ENCODE measurements at places on chromosomes 1 and 21. TPM values are rescaled to one million over a fixed set of nuclear protein-coding genes. Genes with fewer than 3 reads are reported as not detected.

- no peak overlapping the region for H3K4me3 ChIP-seq
- H3K27ac ChIP-seq = no peak overlapping the region
- H3K4me1 ChIP-seq = peaks cover 11% of the 10 kb centered on the region
These were observed 183.6 kb downstream of the DYRK1A start for GRCh38 chr21:37550157-37550556.

DNA sequence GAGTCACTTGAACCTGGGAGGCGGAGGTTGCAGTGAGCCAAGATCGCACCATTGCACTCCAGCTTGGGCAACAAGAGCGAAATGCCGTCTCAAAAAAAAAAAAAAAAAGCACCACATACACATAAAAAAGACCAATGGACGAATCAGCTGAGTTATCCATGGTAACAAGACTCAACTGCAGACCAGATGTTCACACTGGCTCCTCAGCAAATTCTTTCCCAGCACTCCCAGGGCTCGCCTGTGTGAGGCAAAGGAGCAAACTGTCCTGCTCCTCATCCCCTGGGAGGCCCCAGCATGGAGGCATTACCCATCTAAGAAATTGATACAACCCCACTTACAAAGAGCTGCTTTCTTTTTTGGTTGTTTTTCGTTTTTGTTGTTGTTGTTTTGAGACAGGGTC lies 3.1 kb downstream of the TMEM234 start:
- H3K4me3 ChIP-seq = no peak overlapping the region
- no peak for DNase-seq
- H3K27ac ChIP-seq = no peak overlapping the region
- H3K4me1 ChIP-seq = peaks cover 48% of the 10 kb centered on the region

DNA sequence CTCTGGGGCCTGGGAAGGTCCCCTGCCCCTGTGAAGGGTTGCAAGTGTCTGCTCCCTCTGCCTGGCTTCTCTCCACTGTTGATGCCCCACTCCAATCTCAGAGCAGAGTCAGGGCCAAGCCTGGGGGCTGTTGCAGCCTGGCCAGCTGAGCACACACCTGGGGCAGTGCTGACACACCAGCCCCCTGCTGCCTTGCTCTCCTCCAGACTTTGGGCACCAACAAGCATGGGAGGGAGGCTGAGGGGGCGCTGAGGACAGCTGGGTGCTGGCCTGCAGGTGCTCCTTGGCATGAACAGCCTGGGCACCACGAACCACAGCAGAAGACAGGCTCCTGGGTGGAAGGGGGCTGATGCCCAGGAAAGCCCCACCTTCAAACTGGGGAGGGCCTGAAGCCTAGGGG lies 9.6 kb upstream of the MTR start:
- no peaks in the 10 kb centered on the region for H3K36me3 ChIP-seq
- no peaks in the 10 kb centered on the region for H3K27me3 ChIP-seq
- no peak for DNase-seq
- H3K4me1 ChIP-seq = no peaks in the 10 kb centered on the region
- no peak overlapping the region for H3K27ac ChIP-seq

- no peaks in the 10 kb centered on the region for H3K27me3 ChIP-seq
- H3K36me3 ChIP-seq = no peaks in the 10 kb centered on the region
- no peak overlapping the region for H3K4me3 ChIP-seq
- no peak overlapping the region for H3K27ac ChIP-seq
- DNase-seq = no peak
These were observed 19.2 kb downstream of the CLDN19 start for GRCh38 chr1:42720868-42721267.

DNA sequence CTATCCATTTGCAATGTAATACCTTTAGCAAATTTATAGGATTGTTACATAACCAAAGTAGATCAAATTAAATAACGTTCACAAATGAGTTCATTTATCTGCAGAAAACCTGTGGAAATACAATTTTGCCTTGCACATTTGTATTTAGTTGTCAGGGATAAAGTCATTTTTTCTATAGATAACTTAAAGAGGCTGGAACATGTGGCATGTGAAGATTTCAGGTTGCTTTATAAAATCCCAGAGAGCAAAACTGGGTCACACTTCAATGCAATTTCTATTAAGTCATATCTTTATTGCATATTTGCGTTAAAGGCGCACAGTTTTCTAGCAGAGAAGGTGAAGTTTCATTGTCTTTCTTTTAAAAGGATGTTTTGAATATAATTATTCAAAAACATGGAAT lies 342.4 kb downstream of the USP25 start:
- peaks cover 7% of the 10 kb centered on the region for H3K4me1 ChIP-seq
- no peak overlapping the region for H3K4me3 ChIP-seq
- no peaks in the 10 kb centered on the region for H3K36me3 ChIP-seq
- peaks cover 21% of the 10 kb centered on the region for H3K27me3 ChIP-seq
- no peak overlapping the region for H3K27ac ChIP-seq

GRCh38 chr1:206032380-206033140 lies 8.9 kb upstream of the CTSE start:
- H3K4me3 ChIP-seq = no peak overlapping the region
- H3K27me3 ChIP-seq = peaks cover 59% of the 10 kb centered on the region
- H3K4me1 ChIP-seq = no peaks in the 10 kb centered on the region

- H3K4me1 ChIP-seq = no peaks in the 10 kb centered on the region
- no peak for DNase-seq
- no peak overlapping the region for H3K27ac ChIP-seq
- H3K36me3 ChIP-seq = no peaks in the 10 kb centered on the region
- H3K4me3 ChIP-seq = no peak overlapping the region
These were observed 2013.7 kb downstream of the MRPL39 start for GRCh38 chr21:23593582-23593981.

GRCh38 chr1:89753761-89754160 lies 67.1 kb upstream of the LRRC8D start:
- no peak overlapping the region for H3K27ac ChIP-seq
- H3K4me3 ChIP-seq = no peak overlapping the region
- H3K36me3 ChIP-seq = no peaks in the 10 kb centered on the region
- H3K27me3 ChIP-seq = no peaks in the 10 kb centered on the region
- DNase-seq = no peak

DNA sequence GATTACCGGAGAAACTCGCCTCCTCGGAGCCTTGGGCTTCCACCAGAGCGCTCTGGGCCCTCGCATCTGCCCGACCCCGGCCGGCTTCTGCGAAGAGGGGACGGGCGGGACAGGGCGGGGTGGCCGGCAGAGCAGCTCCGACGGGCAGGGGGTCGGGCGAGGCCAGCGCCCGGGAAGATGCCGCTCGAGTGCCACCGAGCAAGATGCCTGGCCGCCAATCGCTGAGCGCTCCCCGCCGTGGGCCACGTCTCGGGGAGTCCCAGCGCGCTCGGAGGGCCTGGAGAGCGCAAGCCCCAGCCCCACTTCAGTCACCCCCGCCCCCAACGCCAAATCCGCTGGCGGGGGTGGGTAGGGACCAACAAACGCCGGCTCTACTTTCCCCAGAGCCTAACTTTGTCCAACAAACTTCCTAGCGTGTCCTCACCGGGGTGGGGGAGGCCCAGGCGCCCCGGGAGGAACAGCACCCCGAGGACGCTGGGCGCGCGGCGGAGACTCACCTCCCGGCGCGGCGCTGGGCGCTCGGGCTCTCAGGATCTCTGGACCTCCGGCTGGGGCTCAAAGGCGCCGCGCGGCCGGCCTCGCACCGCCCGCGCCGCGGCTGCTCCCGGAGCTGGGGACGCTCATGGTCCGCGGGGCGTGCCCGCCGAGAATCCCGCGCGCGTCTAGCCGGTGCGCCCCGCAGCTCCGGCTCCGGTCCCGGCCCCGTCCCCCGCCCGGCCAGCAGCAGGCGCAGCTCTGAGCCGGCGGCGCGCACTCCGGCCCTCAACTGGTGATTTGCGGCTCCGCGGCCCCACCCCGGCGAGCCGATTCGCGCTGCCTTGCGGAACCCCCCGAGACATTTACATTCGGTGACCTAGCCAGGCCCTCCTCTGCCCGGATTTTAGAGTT lies at the start of gene BCAR3:
TSS of gene BCAR3 (minus strand) at position 737 of the 888 bp plus-strand sequence. CDS start 6,907 bp downstream, outside the sequence.
- no peaks in the 10 kb centered on the region for H3K27me3 ChIP-seq
- peak within 1 kb of the TSS; percentile 95 for H3K4me3 ChIP-seq
- DNase-seq = peak; percentile 80
- peak within 1 kb of the TSS; percentile 99 for H3K27ac ChIP-seq
- peaks cover 45% of the 10 kb centered on the region for H3K36me3 ChIP-seq

- no peak overlapping the region for H3K4me3 ChIP-seq
- no peaks in the 10 kb centered on the region for H3K27me3 ChIP-seq
- H3K36me3 ChIP-seq = peaks cover 13% of the 10 kb centered on the region
- DNase-seq = peak; percentile 17
- peaks cover 7% of the 10 kb centered on the region for H3K4me1 ChIP-seq
These were observed 23.1 kb downstream of the SLC35A3 start for GRCh38 chr1:99992760-99993467.

DNA sequence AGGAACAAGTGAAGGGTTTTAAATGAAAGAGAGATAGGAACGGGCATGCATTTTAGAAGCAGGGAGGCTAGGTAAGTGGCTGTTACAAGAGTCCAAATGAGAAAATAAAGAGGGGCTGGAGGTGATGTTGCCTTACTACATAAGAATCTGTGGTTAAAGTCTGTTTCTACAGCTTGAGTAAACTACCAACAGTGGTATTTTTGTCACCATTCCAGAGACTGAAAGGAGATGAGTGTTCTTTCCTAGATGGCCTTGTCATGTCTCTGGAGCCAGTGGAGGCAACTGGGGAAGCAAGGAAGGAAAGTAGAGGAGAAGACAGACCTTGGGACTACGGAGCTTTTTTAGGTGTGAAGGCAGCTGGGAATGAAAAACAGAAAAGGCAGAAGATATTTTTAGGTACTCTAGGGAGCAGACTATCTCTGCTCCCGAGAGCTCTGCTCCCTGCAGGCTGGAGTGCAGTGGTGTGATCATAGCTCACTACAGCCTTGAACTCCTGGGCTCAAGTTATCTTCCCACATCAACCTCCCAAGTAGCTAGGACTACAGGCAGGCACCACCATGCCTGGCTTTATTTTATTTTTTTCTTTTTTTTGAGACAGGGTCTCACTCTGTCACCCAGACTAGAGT lies 12.2 kb downstream of the HDAC1 start:
- H3K27ac ChIP-seq = no peak overlapping the region
- peaks cover 40% of the 10 kb centered on the region for H3K36me3 ChIP-seq
- no peak overlapping the region for H3K4me3 ChIP-seq

GRCh38 chr1:150477733-150478132 lies 9.5 kb upstream of the TARS2 start:
- H3K4me1 ChIP-seq = peaks cover 10% of the 10 kb centered on the region
- H3K27ac ChIP-seq = no peak overlapping the region
- H3K27me3 ChIP-seq = no peaks in the 10 kb centered on the region

GRCh38 chr1:41742219-41742618 lies 176.5 kb downstream of the HIVEP3 start:
- H3K36me3 ChIP-seq = no peaks in the 10 kb centered on the region
- peaks cover 30% of the 10 kb centered on the region for H3K4me1 ChIP-seq
- H3K4me3 ChIP-seq = no peak overlapping the region
- peak overlapping the region; percentile 38 for H3K27ac ChIP-seq
- peak; percentile 69 for DNase-seq
- no peaks in the 10 kb centered on the region for H3K27me3 ChIP-seq

- DNase-seq = no peak
- H3K36me3 ChIP-seq = no peaks in the 10 kb centered on the region
These were observed 125.6 kb downstream of the BARHL2 start for GRCh38 chr1:90591355-90591969.

DNA sequence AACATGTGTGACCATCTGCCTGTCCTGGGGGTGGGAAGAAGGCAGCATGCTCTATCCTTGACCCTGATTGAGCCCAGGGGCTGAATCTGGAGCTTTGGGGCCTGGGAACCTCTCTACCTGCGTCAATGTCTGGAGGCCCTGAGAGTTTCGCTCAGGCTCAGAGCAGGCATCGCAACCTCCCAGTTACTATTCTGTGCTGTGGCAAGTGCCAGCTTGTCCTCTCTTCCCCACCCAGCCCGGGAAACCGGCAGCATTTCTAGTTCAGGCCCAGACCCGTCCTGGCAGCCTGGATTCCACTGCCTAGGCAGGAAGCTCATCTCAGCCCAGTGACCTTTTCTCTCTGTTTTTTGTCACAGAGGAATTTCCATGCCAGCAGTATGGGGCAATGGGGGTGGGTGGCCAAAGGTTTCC lies 10.0 kb upstream of the IRF6 start:
- no peak for DNase-seq
- no peak overlapping the region for H3K27ac ChIP-seq
- no peak overlapping the region for H3K4me3 ChIP-seq

- no peaks in the 10 kb centered on the region for H3K36me3 ChIP-seq
- no peak overlapping the region for H3K4me3 ChIP-seq
- no peaks in the 10 kb centered on the region for H3K4me1 ChIP-seq
- DNase-seq = no peak
- H3K27me3 ChIP-seq = no peaks in the 10 kb centered on the region
- H3K27ac ChIP-seq = no peak overlapping the region
These were observed 34.2 kb downstream of the GATAD2B start for GRCh38 chr1:153888533-153888932.

GRCh38 chr1:84365225-84366221 lies 32.8 kb upstream of the DNASE2B start:
- H3K27me3 ChIP-seq = no peaks in the 10 kb centered on the region
- H3K4me3 ChIP-seq = no peak overlapping the region
- peaks cover 36% of the 10 kb centered on the region for H3K4me1 ChIP-seq
- no peaks in the 10 kb centered on the region for H3K36me3 ChIP-seq

DNA sequence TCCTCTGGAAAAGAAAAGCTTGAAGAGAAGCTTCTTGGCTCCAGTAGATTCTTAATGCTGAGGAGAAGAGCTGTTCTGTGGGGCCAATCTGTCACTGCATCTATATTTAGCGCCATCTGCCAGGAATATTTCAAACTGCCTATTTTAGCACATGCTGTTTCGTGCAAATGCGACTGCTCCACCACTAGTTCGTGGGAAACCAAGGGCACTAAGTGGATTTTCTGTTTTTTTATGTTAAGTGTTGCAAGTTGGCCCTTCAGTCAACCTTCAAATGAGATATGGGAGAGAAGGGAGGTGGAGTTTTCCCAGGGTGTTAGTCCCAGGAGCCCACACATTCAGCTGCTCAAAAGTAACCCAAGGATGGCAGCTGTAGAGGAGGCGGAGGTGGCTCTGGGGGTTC lies 91.9 kb downstream of the TSEN15 start:
- peaks cover 4% of the 10 kb centered on the region for H3K27me3 ChIP-seq
- H3K27ac ChIP-seq = no peak overlapping the region
- no peak overlapping the region for H3K4me3 ChIP-seq
- no peaks in the 10 kb centered on the region for H3K4me1 ChIP-seq
- no peak for DNase-seq

Gene ATAD3C
- 1.4 TPM for total RNA-seq

Gene GOLT1A
- 4.9 TPM for total RNA-seq

Gene TBX19
- 0.23 TPM for total RNA-seq

Gene CYP4Z1
- not detected for total RNA-seq

Gene OR2M7
- not detected for total RNA-seq

Gene BMP8B
- 4.7 TPM for total RNA-seq
